ENCODE measurements at places on chromosomes 2 and 18. TPM values are rescaled to one million over a fixed set of nuclear protein-coding genes. Genes with fewer than 3 reads are reported as not detected.

The RAB10 gene
- 42.6 TPM for total RNA-seq

The IL1RL2 gene
- total RNA-seq = not detected

The AQP12A gene
- not detected for total RNA-seq

The STPG4 gene
- not detected for total RNA-seq

The OSBPL1A gene
- total RNA-seq = 32.8 TPM

The KLF7 gene
- 6.8 TPM for total RNA-seq

The MARCO gene
- total RNA-seq = not detected

The RRM2 gene
- total RNA-seq = 51.9 TPM

The MC4R gene
- 0.45 TPM for total RNA-seq

The OTOF gene
- total RNA-seq = 0.14 TPM

The TRIM43 gene
- total RNA-seq = not detected

The RAB17 gene
- not detected for total RNA-seq

The COPS8 gene
- total RNA-seq = 217 TPM

The ITPRIPL1 gene
- total RNA-seq = not detected

The GIGYF2 gene
- 43.7 TPM for total RNA-seq

The FAM237A gene
- total RNA-seq = not detected

The SGPP2 gene
- total RNA-seq = not detected

The C1GALT1C1L gene
- total RNA-seq = 3.9 TPM

The CYP26B1 gene
- 1.7 TPM for total RNA-seq

The CAPG gene
- 286 TPM for total RNA-seq

The SPP2 gene
- not detected for total RNA-seq

The SLC16A14 gene
- total RNA-seq = 2.5 TPM

The TXNL1 gene
- total RNA-seq = 102 TPM

The SLC14A1 gene
- total RNA-seq = 276 TPM
